ENCODE measurements at places on chromosomes 1 and 21.

DNA sequence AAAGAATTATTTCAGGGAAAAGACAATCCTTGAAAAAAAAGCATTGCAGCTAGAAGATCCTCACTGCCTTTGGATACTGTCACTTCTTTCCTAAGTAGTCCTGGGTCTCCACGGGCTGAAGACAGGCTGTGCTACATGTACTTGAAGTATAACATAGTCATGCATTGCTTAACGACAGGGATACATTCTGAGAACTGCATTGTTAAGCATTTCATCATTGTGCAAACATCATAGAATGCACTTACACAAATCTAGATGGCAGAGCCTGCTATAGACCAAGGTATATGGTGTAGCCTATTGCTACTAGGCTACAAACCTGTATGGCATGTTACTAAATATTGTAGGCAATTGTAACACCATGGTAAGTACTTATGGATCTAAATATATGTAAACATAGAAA, 54.0 kb downstream of the KIAA0040 start:
- H3K27me3 ChIP-seq, result no peaks in the 10 kb centered on the region
- no peak overlapping the region for H3K4me3 ChIP-seq
- no peaks in the 10 kb centered on the region for H3K36me3 ChIP-seq
- peaks cover 9% of the 10 kb centered on the region for H3K4me1 ChIP-seq

DNA sequence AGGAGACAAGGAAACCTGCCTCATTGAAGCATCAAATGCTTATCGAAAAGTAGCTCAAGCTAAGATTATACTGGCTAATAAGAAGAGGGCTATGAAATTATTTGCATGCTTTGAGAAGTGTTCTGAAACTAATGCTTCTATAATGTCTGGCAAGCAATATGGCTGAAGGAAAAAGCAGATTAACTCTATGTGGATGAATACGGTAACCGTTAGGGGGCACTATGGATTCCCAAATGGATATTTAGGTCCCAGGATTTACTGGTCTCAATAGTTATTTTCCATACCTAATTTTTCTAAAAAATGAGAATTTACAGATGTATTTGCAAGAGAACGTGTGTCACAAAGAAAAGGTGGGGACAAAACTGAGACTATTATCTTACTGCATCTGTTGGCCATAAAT, 34.6 kb upstream of the RRP15 start:
- no peak overlapping the region for H3K4me3 ChIP-seq
- H3K27ac ChIP-seq, result no peak overlapping the region

- H3K4me3 ChIP-seq, result no peak overlapping the region
- no peaks in the 10 kb centered on the region for H3K36me3 ChIP-seq
- peaks cover 14% of the 10 kb centered on the region for H3K4me1 ChIP-seq
- H3K27ac ChIP-seq, result no peak overlapping the region
- no peak for DNase-seq
Observed at GRCh38 chr1:230292689-230293389, 133.3 kb downstream of the PGBD5 start.

DNA sequence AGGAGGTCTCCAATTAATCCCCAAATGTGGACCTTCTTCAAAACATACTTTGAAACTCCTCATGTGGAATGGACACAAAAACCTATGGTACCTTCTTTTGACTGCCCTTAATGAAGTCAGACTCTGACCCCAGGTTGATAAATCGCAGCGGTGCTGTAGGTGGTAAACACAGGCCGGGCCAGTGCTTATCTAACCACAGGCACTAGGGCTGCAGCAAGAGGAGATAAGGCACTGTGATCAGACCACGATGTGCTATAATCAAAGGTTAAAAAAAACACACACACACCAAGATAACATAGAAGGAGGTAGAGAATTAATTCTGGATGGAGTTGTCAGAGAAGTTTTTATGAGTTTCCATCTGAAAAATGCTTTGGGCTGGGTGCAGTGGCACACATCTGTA, 52.3 kb upstream of the SIPA1L2 start:
- H3K36me3 ChIP-seq, result no peaks in the 10 kb centered on the region
- H3K4me1 ChIP-seq, result no peaks in the 10 kb centered on the region
- H3K4me3 ChIP-seq, result no peak overlapping the region
- no peak for DNase-seq
- no peaks in the 10 kb centered on the region for H3K27me3 ChIP-seq

DNA sequence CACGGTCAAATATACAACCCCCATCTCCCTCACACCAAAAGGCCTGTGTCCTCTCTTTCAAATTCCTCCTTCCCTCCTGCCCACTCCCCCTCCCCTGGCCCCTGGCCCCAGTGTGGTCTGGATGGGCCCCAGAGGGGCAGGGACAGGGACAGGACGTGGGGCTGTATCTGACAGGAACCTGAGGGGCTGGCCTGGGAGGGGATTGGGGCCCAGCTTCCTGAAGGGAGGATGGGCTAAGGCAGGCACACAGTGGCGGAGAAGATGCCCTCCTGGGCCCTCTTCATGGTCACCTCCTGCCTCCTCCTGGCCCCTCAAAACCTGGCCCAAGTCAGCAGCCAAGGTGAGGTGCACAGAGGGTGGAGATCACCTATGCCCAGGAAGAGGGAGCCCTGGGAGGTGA, at the start of gene MPL:
Gene MPL (plus strand): TSS at position 231 of the 400 bp plus-strand sequence. CDS start 31 bp downstream, at position 262.
- no peaks in the 10 kb centered on the region for H3K27me3 ChIP-seq
- no peaks in the 10 kb centered on the region for H3K4me1 ChIP-seq
- H3K36me3 ChIP-seq, result no peaks in the 10 kb centered on the region
- no peak within 1 kb of the TSS for H3K27ac ChIP-seq

DNA sequence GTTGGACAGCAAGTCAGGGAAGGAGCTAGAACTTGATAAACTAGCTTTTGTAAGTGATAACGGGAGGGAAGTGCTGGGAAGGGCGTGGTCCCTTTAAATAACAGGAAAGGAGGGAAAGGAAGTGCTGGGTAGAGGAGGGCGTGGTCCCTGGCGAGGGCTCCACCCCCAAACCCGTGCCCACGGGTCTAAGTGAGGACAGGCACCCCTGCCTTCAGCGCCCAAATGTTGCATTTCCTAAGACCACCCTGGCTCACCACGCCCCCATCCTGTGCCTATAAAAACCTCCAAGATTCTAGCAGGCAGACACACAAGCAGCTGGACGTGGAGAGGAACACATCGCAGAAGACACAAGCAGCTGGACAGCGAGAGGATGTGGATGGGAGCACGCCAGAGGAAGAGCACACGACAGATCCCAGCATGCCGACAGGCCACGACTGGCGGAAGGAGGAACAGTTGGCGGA, 58.5 kb downstream of the PALMD start:
- no peak overlapping the region for H3K4me3 ChIP-seq
- no peaks in the 10 kb centered on the region for H3K36me3 ChIP-seq
- H3K27me3 ChIP-seq, result no peaks in the 10 kb centered on the region
- no peaks in the 10 kb centered on the region for H3K4me1 ChIP-seq
- H3K27ac ChIP-seq, result no peak overlapping the region
- DNase-seq, result no peak

DNA sequence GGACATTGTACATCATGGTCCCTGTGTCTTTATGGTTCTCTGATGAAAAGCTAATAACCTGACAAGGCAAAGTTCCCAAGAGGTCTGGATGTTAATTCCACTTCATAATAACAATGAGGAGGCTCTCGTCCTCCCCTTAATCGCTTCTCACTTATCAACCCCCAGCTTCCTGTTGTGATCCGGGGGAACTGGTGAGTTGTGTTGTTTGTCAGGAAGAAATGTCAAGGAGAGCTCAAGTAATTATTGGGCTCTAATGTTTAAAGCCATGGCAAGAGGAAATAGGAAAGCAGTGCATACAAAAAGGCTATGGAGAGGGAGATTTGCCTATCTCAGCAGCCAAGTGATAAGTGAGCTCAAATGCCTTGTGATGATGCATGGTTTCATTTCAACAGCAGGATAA, 42.8 kb upstream of the RASAL2 start:
- H3K4me3 ChIP-seq, result no peak overlapping the region
- no peak for DNase-seq
- no peaks in the 10 kb centered on the region for H3K4me1 ChIP-seq
- H3K27ac ChIP-seq, result no peak overlapping the region

DNA sequence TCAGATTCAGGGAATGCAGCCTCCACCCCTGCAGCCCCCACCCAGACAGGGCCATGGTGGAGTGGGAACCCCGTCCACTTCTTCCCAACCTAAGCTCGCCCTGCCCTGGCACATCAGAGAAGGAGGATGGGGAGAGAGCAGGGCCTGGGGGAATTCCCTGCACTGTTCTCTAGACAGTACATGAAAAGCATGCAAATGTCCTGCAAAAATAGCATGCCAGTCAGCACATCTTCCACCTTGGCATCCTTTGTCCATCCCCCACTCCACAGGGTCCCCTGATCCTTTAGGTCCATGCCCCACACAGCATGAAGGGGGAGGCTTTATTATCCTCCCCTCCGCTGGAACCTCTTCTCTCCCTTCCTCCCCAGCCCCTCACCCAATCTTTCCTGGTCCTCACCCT, 35.0 kb upstream of the RD3 start:
- H3K36me3 ChIP-seq, result no peaks in the 10 kb centered on the region
- no peak overlapping the region for H3K4me3 ChIP-seq
- H3K27me3 ChIP-seq, result peaks cover 3% of the 10 kb centered on the region
- no peak for DNase-seq
- H3K4me1 ChIP-seq, result peaks cover 11% of the 10 kb centered on the region
- H3K27ac ChIP-seq, result no peak overlapping the region

- no peaks in the 10 kb centered on the region for H3K36me3 ChIP-seq
- H3K4me3 ChIP-seq, result no peak overlapping the region
- no peak overlapping the region for H3K27ac ChIP-seq
- H3K4me1 ChIP-seq, result no peaks in the 10 kb centered on the region
Observed at GRCh38 chr21:41195311-41195710, 27.4 kb downstream of the BACE2 start.

DNA sequence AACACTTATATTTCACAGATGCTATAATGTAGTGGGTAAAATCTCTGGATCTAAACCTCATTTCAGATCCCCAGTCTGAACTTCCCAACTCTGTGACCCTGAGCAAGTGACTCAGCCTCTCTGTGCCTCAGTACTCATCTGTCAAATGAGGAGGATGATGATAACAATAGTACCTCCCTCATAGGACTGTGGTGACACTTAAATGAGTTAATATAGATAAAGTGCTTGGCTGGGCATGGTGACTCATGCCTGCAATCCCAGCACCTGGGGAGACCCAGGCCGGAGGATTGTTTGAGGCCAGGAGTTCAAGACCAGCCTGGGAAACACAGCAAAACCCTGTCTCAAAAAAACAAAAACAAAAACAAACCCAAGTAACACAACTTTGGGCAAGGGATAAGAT, 4.7 kb upstream of the ECE1 start:
- no peak for DNase-seq
- H3K4me1 ChIP-seq, result peaks cover 17% of the 10 kb centered on the region
- no peak overlapping the region for H3K4me3 ChIP-seq
- no peak overlapping the region for H3K27ac ChIP-seq
